ENCODE measurements at places on chromosomes 2 and 18. TPM values are rescaled to one million over a fixed set of nuclear protein-coding genes. Genes with fewer than 3 reads are reported as not detected.

Gene POMC
- total RNA-seq = 3.5 TPM

Gene TSPYL6
- not detected for total RNA-seq

Gene BCL2
- total RNA-seq = 150 TPM

Gene TMEM17
- not detected for total RNA-seq

Gene RAPH1
- 2.9 TPM for total RNA-seq

Gene CABYR
- 1.2 TPM for total RNA-seq

Gene SIX2
- not detected for total RNA-seq

DNA sequence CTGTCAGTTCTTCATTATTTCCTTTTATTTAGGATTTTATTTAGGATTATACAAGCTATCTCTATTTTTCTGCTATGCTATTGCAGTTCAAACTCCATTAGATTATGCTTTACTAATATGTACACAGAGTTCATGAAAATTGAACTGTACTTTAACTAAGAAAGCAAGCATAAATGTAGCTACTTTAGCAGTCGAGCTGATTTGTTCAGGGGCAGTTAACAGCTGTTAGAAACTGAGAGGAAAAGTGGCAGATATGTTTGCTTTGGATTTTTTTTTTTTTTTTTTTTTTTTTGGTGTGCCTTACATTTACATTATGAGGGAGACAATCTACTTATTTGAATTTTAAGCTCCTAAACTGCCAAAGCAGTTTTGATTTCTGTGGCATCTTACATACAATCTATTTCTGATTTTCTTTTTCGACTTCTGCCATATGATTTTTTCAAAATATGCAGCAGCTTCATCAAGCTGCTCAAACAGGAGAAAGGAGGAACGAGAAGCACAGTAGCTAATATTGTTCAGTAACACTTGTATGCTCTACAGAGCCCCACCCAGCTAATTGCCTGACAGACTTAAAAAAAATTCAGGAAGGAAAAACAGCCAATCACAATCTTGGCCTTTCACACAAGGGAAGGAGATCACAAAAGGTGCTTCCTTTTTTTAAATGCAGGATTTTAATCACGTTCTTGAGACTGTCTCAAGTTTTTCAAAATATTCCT is 233.4 kb upstream of the SIX3 start:
- no peaks in the 10 kb centered on the region for H3K4me1 ChIP-seq
- no peaks in the 10 kb centered on the region for H3K36me3 ChIP-seq
- DNase-seq = peak; percentile 3
- H3K27ac ChIP-seq = no peak overlapping the region
- no peaks in the 10 kb centered on the region for H3K27me3 ChIP-seq

- no peaks in the 10 kb centered on the region for H3K4me1 ChIP-seq
- no peaks in the 10 kb centered on the region for H3K36me3 ChIP-seq
- H3K27me3 ChIP-seq = no peaks in the 10 kb centered on the region
- DNase-seq = no peak
- no peak overlapping the region for H3K4me3 ChIP-seq
- no peak overlapping the region for H3K27ac ChIP-seq
Measured at GRCh38 chr18:51385270-51385669, 187.8 kb upstream of the MEX3C start.

DNA sequence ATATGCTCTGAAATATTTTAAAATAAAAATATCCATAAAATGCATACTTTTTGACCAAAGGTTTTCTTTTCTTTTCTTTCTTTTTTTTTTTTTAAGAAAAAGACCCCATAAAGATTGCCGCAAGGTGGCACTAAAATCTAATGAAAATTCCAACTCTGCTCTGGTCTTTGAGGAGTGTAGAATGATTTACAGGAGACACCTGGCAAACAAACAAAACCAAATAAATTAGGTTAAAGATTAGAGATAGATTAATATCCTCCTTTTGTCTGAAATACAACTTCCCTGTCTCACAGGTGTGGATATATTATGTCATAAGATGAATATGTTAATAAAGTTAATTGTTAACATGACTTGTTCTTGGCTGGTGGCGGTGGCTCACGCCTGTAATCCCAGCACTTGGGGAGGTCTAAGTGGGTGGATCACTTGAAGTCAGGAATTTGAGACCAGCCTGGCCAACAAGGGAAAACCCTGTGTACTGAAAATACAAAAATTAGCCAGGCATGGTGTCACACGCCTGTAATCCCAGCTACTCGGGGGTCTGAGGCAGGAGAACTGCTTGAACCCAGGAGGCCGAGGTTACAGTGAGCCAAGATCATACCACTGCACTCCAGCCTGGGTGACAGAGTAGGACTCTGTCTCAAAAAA is 3.5 kb upstream of the RHOB start:
- H3K4me1 ChIP-seq = peaks cover 6% of the 10 kb centered on the region
- no peak overlapping the region for H3K4me3 ChIP-seq
- H3K27ac ChIP-seq = no peak overlapping the region
- H3K36me3 ChIP-seq = no peaks in the 10 kb centered on the region
- no peak for DNase-seq

- DNase-seq = no peak
- H3K36me3 ChIP-seq = no peaks in the 10 kb centered on the region
- H3K4me3 ChIP-seq = no peak overlapping the region
- no peaks in the 10 kb centered on the region for H3K27me3 ChIP-seq
- no peaks in the 10 kb centered on the region for H3K4me1 ChIP-seq
Measured at GRCh38 chr18:6088432-6088831, 193.1 kb upstream of the TMEM200C start.

DNA sequence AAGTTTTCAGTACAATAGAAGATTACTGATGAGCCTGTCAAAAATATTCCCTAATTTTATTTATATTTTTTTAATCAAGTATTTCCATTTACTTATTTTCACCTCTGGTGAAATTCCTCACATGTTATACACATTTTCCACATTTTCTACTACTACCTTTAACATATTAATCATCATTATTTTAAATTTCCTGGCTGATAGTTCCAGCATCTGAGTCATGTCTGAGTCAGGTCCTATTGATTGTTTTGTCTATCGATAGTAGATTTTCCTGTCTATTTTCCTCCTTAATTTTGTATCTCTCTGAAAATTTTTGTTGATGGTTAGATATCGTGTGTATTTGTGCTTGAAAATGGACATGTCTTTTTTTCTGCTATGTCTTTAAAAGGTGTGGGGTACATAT is 211.8 kb upstream of the DSEL start:
- H3K4me3 ChIP-seq = no peak overlapping the region
- no peaks in the 10 kb centered on the region for H3K36me3 ChIP-seq
- H3K27ac ChIP-seq = no peak overlapping the region
- DNase-seq = no peak

- no peak for DNase-seq
- no peak overlapping the region for H3K4me3 ChIP-seq
- no peaks in the 10 kb centered on the region for H3K27me3 ChIP-seq
- no peaks in the 10 kb centered on the region for H3K36me3 ChIP-seq
- no peaks in the 10 kb centered on the region for H3K4me1 ChIP-seq
Measured at GRCh38 chr18:43596105-43596712, 318.9 kb upstream of the SYT4 start.

- H3K4me3 ChIP-seq = no peak overlapping the region
- H3K4me1 ChIP-seq = no peaks in the 10 kb centered on the region
- no peak for DNase-seq
- H3K27ac ChIP-seq = no peak overlapping the region
- H3K27me3 ChIP-seq = no peaks in the 10 kb centered on the region
Measured at GRCh38 chr2:141767051-141767450, 363.8 kb downstream of the LRP1B start.

- no peaks in the 10 kb centered on the region for H3K4me1 ChIP-seq
- H3K27ac ChIP-seq = no peak overlapping the region
- no peak for DNase-seq
- H3K4me3 ChIP-seq = no peak overlapping the region
- no peaks in the 10 kb centered on the region for H3K36me3 ChIP-seq
Measured at GRCh38 chr2:109473616-109474318, 140.0 kb downstream of the SEPTIN10 start.

DNA sequence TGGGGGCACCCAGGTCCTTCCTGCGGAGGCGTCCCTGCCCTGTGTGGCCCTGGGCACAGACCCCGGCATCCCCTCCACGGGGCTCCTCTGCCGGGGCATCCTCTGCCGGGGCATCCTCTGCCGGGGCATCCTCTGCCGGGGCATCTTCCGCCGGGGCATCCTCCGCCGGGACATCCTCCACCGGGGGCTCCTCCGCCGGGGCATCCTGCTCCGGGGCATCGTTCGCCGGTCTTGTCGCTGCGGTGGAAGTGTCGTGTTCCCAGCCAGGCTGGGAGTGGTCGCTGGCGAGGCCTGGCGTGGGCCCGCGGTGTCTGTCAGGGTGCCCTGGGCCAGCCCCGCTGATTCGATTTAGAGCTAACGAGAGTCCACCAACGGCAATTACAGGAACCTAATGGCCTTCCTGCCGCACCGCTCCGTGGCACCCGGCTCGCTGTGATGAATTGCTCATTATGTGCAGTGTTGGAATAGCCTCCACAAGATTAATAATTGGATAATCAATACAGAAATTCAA is 115.1 kb downstream of the NFATC1 start:
- H3K4me1 ChIP-seq = peaks cover 7% of the 10 kb centered on the region
- H3K27me3 ChIP-seq = no peaks in the 10 kb centered on the region
- H3K27ac ChIP-seq = no peak overlapping the region

GRCh38 chr2:123532126-123532525 is 493.0 kb upstream of the CNTNAP5 start:
- no peaks in the 10 kb centered on the region for H3K27me3 ChIP-seq
- no peaks in the 10 kb centered on the region for H3K4me1 ChIP-seq
- H3K27ac ChIP-seq = no peak overlapping the region
- H3K4me3 ChIP-seq = no peak overlapping the region
- H3K36me3 ChIP-seq = no peaks in the 10 kb centered on the region

- H3K4me3 ChIP-seq = no peak overlapping the region
- H3K36me3 ChIP-seq = no peaks in the 10 kb centered on the region
- no peaks in the 10 kb centered on the region for H3K4me1 ChIP-seq
- H3K27ac ChIP-seq = no peak overlapping the region
Measured at GRCh38 chr2:150480971-150481830, 6.3 kb downstream of the RND3 start.

GRCh38 chr18:6044773-6045172 is 149.5 kb upstream of the TMEM200C start:
- H3K36me3 ChIP-seq = no peaks in the 10 kb centered on the region
- no peaks in the 10 kb centered on the region for H3K4me1 ChIP-seq
- no peak for DNase-seq
- no peaks in the 10 kb centered on the region for H3K27me3 ChIP-seq
- H3K27ac ChIP-seq = no peak overlapping the region
- H3K4me3 ChIP-seq = no peak overlapping the region

DNA sequence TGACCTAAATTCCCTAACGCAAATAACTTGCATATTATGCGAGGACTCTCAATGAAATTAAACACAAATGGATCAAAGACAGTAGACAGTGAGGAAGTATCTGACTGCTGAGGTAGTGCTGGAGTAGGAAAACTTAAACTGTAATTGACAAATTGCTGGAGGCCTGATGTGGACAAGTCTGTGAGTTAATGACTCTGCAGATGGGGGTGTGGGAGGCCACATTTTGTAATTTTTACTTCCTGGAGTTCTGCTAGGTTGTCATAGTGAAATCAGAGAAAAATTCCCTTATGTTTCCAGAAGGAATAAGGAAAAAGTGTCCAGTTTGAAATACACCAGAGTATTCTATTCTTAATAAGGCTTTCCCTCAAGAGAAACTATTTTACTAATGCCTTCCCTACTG is 333.0 kb upstream of the CNTNAP5 start:
- no peak for DNase-seq
- no peaks in the 10 kb centered on the region for H3K36me3 ChIP-seq
- no peak overlapping the region for H3K4me3 ChIP-seq
- H3K4me1 ChIP-seq = no peaks in the 10 kb centered on the region
- no peak overlapping the region for H3K27ac ChIP-seq
- H3K27me3 ChIP-seq = no peaks in the 10 kb centered on the region

DNA sequence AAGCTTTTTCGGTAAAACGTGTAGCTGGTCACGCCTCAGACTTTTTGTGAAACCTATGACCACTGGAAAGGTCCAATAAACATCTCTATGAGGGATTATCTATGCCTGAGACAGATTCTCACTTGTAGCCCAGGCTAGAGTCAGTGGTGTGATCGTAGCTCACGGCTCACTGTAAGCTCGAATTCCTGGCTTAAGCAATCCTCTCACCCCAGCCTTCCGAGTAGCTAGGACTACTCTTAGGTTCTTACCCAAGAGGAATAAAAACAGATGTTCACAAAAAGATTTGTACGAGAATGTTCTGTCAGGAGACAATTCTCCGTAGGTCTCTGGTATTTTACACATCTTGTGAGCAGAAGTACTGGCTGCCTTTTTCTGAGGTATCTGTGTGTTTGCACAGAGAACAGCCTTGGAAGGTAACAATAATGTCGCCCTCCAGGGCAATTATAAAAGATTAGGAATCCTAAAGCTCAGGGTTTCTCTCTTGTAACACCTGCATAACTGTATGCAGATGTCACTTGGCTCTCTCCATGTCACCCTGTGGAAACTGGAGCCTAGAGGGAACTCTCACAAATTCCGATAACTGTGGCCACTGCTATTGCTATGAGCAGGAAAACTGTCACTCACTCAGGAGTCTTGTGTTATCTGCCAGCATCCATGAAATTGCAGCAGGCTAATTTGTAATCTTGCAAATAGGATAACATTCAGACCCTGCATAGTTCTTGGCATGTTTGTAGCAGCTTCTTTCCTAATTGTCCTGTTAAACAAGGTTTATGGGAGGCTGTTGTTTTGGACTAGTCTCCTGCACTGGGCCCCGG is 25.5 kb upstream of the RALBP1 start:
- H3K27ac ChIP-seq = no peak overlapping the region
- no peak for DNase-seq
- no peaks in the 10 kb centered on the region for H3K27me3 ChIP-seq
- no peak overlapping the region for H3K4me3 ChIP-seq
- no peaks in the 10 kb centered on the region for H3K4me1 ChIP-seq
- H3K36me3 ChIP-seq = no peaks in the 10 kb centered on the region

- peak; percentile 71 for DNase-seq
- H3K4me1 ChIP-seq = peaks cover 38% of the 10 kb centered on the region
- no peaks in the 10 kb centered on the region for H3K27me3 ChIP-seq
- H3K4me3 ChIP-seq = peak overlapping the region; percentile 84
Measured at GRCh38 chr2:85327160-85327821, 498 bp downstream of the TGOLN2 start.

- no peaks in the 10 kb centered on the region for H3K4me1 ChIP-seq
- H3K36me3 ChIP-seq = no peaks in the 10 kb centered on the region
- H3K4me3 ChIP-seq = no peak overlapping the region
- H3K27me3 ChIP-seq = no peaks in the 10 kb centered on the region
- no peak overlapping the region for H3K27ac ChIP-seq
Measured at GRCh38 chr2:77149565-77149964, 372.6 kb downstream of the LRRTM4 start.

- H3K27me3 ChIP-seq = no peaks in the 10 kb centered on the region
- no peak overlapping the region for H3K27ac ChIP-seq
- H3K36me3 ChIP-seq = no peaks in the 10 kb centered on the region
- H3K4me1 ChIP-seq = peaks cover 7% of the 10 kb centered on the region
- no peak overlapping the region for H3K4me3 ChIP-seq
Measured at GRCh38 chr2:61433606-61434005, 37.3 kb downstream of the USP34 start.

DNA sequence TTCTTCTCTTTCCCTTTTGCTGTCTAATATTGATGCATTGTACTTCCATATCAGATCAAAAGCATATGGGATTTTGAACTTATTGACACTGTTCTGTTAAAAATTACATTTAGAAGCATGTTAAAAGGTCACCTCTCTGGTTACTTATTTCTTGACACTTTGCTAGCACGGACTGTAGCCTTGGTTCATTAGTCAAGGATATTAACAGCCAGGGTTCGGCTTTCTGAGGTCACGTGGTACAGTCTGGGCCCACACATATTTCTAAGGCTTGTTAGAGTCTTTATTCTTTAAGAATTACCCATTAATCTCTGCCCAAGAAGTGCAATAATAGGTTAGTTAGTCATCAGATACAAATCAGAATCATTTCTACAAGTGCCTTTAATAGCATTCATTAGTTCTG is 1035.8 kb upstream of the FANCL start:
- DNase-seq = no peak
- no peaks in the 10 kb centered on the region for H3K27me3 ChIP-seq
- no peaks in the 10 kb centered on the region for H3K4me1 ChIP-seq
- no peak overlapping the region for H3K27ac ChIP-seq

Measured in naive thymus-derived CD4-positive, alpha-beta T cell (primary cell).